NT2/D1 (cell line): ENCODE measurements at places on chromosomes 7 and 10.

DNA sequence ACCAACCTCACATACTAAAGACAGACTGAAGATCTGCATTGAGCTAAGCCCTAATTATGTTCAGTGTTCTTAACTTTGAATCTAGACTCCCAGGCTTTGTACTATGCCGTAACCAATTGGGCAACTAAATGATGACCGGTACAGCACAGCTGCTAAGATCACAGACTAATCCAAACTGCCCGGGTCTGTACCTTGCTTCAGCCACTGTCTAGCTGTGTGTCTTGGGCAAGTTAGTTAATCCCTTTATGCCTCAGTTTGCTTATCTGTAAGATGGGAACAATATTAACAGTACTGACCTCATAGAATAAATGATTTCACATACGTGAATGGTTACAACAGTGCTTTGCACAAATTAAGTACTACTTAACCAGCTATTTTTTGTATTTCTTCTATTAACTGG, 205.8 kb upstream of the NFE2L3 start:
- DNase-seq, result no peak

DNA sequence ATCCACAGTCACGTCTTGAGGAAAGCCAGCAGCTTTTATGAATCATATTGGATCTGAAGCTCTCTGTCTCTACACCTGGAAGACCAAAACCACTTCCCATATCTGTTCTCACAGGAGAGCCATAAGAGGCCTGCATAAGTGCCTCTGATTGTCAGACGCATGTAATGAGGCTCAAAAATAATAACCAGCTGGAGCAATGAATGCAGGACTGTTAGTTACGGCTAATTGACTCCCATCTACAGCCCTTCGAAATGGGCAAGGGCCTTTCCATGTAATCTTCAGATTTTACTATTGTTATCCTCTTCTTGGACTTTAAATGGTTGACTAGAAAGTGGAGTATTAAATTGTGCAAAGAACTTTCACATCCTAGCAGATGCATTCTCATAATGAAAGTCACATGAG, 4.4 kb upstream of the SEMA3C start:
- DNase-seq, result no peak

- DNase-seq, result no peak
Observed at GRCh38 chr7:37417107-37417474, 31.6 kb downstream of the ELMO1 start.

DNA sequence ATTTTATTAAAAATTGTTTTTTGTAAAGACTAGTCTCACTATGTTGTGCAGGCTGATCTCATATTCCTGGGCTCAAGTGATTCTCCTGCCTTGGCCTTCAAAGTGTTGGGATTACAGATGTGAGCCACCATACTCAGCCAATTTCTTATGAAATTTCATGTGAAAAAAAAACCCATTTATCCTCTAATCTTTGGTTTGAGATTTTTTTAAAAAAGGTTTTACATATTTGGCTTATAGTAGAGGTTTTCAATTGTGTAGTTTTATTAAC, 35.5 kb upstream of the ZNF32 start:
- DNase-seq, result no peak

DNA sequence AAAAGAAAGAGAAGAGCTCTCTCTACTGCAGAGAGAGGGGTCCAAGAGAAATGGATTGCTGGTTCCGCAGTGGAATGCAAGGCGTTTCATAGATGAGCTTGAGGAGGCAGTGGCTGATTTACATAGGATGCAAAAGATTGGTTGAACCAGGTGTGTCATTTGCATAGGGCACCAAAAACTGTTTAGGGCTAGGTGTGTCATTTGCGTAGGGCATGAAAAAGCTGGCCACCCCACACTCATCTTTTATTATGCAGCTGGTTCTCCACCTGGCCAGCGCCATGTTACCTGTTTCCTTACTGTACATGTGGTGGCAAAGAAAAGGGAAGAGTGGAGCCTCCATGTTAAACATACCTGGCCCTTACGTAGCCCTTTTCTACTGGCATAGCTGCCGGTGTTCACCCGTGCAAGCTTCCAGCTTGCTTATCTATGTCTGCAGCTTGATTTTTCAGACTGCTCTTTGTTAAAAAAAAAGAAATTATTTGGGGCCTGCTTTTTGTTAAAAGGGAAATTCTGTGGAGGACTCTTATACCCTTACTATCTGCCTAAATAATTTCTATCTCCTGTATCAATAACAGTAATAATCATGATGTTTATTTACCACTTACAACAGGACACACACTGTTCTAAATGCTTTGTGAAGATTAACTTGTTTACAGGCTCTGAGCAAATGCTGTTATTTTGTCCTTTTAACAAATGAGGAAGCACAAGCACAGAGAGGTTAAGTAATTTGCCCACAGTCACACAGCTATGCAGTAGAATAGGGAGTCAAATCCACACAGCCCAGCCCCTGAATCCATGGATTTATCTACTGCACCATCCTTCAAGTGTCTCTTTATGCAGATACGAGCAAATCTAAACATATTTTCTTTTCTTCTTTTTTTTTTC, 33.3 kb downstream of the CASP7 start:
- no peak for DNase-seq

GRCh38 chr7:4136036-4136435, 546.1 kb upstream of the FOXK1 start:
- DNase-seq, result peak; percentile 72

GRCh38 chr7:130154501-130155317, 50.5 kb downstream of the TMEM209 start:
- DNase-seq, result no peak

- DNase-seq, result no peak
Observed at GRCh38 chr7:50672045-50672444, 106.8 kb upstream of the DDC start.

DNA sequence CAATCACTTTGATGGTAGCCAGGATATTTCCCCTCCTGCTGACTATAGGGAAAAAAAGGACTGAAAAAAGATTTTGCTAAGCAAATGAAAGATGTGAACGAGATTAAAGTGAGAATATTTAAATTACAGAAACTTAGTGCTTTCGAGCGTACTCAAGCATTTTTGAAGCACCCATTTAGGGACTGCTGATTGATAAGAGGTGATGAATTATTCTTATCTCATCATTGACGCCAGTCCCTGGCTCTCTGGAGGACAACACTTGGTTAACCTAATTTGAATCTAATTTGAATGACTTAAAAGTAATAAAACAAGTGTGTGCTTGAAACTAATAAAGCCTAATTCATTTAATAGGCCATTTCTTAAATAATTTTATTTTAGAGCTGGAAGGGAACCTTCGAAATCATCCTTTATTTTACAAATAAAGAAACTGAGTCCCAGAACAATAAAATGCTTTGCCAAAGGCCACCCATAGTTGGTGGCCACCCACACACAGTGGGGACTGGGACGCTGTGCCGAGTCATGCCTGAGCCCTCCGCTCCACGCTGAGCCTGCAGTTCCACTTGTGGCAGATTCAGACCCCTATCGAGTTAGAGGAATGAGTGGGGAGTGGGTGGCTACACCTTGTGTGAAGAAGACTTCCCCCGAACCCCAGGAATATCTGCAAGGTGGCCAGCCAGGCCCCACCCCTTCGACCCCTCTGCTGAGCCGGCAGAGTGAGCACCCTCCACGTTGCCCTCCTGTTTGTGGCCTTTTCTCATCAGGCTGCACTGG, 61.1 kb upstream of the SAMD8 start:
- no peak for DNase-seq

DNA sequence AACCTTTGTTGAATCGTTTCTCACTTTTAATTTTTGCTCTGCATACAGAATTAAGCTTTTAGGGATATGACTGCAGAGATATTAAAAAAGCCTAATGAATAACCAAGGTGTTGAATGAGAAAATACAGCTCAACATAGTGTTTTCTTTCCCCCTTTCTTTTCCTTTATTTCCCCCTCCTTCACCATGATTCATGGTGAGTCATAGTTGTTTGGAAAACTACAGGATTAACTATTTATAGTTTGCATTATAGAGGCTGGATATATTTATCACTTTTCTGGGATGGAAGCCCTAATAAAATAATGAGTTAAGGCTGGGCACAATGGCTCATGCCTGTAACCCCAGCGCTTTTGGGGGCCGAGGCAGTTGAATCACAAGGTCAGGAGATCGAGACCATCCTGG, 115.0 kb downstream of the DNAJB9 start:
- no peak for DNase-seq

DNA sequence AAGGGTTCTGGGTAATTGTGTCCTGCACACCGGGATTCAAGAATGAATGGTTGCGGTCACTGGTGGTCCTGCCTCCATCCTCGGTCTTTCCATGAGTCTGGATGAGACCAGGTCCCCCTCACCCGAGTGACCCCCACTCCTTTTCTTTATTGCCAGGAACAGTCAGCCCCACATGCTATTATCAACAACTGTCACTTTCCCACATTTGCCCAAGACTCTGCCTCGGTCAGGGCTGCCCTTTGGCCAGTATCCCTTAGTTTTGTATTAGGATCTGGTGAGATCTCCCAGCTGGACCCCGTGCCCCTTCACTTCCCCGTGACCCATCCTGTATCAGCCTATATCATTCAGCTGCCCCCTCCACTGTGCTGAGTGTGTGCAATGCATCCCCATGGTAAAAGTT, 288.3 kb downstream of the ADARB2 start:
- DNase-seq, result no peak

- no peak for DNase-seq
Observed at GRCh38 chr10:56319386-56319785, 41.7 kb downstream of the ZWINT start.
